ENCODE measurements at places on chromosomes 4 and X. TPM values are rescaled to one million over a fixed set of nuclear protein-coding genes. Genes with fewer than 3 reads are reported as not detected.
A peak's percentile ranks its signal among the peaks of the same experiment; 100 is the strongest.

UVSSA gene
- total RNA-seq, result 33.5 TPM

WDR13 gene
- total RNA-seq, result 112 TPM

DNA sequence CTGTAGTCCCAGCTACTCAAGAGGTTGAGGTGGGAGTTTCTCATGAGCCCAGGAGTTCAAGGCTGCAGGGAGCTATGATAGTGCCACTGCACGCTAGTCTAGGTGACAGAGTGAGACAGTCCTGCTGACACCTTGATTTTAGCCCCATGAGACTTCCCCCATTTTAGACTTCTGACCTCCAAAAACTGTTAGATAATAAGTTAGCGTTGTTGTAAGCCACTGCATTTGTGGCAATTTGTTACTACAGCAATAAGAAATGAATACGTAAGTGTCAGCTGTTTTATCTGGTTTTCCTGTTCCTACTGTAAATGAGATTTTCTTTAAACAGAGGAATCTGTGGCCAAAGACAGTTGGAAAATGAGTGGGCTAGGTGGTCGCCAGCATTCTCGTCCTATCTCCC is 83.9 kb downstream of the ARHGAP10 start:
- no peaks in the 10 kb centered on the region for H3K36me3 ChIP-seq
- no peaks in the 10 kb centered on the region for H3K27me3 ChIP-seq
- peaks cover 25% of the 10 kb centered on the region for H3K4me1 ChIP-seq

- no peak overlapping the region for H3K4me3 ChIP-seq
- H3K36me3 ChIP-seq, result peaks cover 4% of the 10 kb centered on the region
- H3K27me3 ChIP-seq, result no peaks in the 10 kb centered on the region
- DNase-seq, result no peak
- H3K4me1 ChIP-seq, result no peaks in the 10 kb centered on the region
Measured at GRCh38 chr4:112328734-112329130, 31.6 kb downstream of the ALPK1 start.

GRCh38 chr4:168540086-168540485 is 43.2 kb downstream of the PALLD start:
- no peaks in the 10 kb centered on the region for H3K4me1 ChIP-seq
- no peaks in the 10 kb centered on the region for H3K27me3 ChIP-seq
- no peaks in the 10 kb centered on the region for H3K36me3 ChIP-seq
- H3K4me3 ChIP-seq, result no peak overlapping the region

GRCh38 chr4:73612032-73612431 is 8.2 kb downstream of the RASSF6 start:
- H3K4me1 ChIP-seq, result peaks cover 3% of the 10 kb centered on the region
- no peaks in the 10 kb centered on the region for H3K36me3 ChIP-seq
- H3K4me3 ChIP-seq, result no peak overlapping the region
- no peak for DNase-seq

DNA sequence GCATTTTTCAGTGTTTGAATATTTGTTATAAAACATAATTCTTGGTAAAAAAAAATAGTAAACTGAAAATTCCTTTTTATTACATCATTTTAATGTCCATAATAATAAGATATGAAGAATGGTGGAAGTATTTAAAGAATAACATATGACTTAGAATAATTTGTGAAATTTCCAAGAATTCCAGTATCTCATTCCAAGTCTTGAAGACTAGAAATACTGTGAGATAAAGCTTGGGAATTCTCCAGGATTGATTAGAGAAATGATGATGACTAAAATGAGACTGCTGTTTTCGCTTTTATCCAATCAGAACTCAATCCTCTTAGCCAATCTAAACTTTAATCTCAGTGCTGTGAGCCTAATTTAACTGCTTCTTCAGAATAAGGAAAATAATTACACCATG is 184.2 kb upstream of the HCCS start:
- H3K4me1 ChIP-seq, result no peaks in the 10 kb centered on the region
- no peaks in the 10 kb centered on the region for H3K36me3 ChIP-seq
- H3K4me3 ChIP-seq, result no peak overlapping the region
- H3K27ac ChIP-seq, result no peak overlapping the region
- no peak for DNase-seq

DNA sequence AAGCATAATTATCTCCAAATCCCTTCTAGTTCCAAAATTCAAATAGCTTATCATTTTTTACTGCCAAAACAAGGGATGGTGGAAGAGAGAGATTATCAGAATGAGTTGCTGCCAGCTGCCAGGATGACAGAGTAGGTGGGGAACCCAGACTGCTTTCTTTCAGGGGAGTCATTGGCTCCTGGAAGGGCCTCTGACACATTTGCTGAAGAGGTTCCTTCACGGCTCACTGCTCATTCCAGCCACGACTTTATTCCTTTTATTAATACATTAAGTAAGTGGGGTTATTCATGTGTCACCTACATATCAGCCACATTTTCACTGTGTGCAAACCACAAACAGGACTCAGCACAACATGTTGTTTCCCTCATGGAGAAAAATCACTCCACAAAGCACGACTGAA is 12.7 kb upstream of the SMIM43 start:
- H3K4me1 ChIP-seq, result no peaks in the 10 kb centered on the region
- no peak overlapping the region for H3K4me3 ChIP-seq
- H3K27me3 ChIP-seq, result peaks cover 3% of the 10 kb centered on the region

GRCh38 chr4:154719087-154719486 is 24.7 kb upstream of the LRAT start:
- H3K27me3 ChIP-seq, result peaks cover under 1% of the 10 kb centered on the region
- no peaks in the 10 kb centered on the region for H3K36me3 ChIP-seq
- no peak for DNase-seq
- no peak overlapping the region for H3K4me3 ChIP-seq
- no peaks in the 10 kb centered on the region for H3K4me1 ChIP-seq
- H3K27ac ChIP-seq, result no peak overlapping the region

GRCh38 chr4:94410678-94411206 is 41.0 kb upstream of the PDLIM5 start:
- H3K36me3 ChIP-seq, result no peaks in the 10 kb centered on the region
- no peak overlapping the region for H3K4me3 ChIP-seq
- peak overlapping the region; percentile 67 for H3K27ac ChIP-seq
- DNase-seq, result peak; percentile 88
- peaks cover 7% of the 10 kb centered on the region for H3K4me1 ChIP-seq

DNA sequence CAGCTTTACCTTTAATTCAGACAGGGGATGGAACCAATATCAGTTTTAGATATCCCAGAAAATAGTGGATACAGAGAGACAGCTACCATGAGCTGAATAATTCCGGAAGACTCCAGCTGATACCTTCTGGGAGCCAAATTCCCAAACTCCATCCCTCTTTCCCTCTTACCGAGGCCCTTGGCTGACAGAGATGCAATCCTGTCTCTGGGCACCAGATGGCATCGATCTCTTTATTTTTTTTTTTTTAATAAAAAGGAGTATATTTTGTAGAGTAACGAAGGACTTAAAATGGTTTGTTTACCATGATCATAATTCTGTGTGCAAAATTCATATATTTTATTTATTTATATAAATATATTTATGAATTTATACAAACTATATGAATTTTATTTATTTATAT is 31.0 kb downstream of the RAB40A start:
- H3K36me3 ChIP-seq, result no peaks in the 10 kb centered on the region
- no peaks in the 10 kb centered on the region for H3K27me3 ChIP-seq
- no peaks in the 10 kb centered on the region for H3K4me1 ChIP-seq
- H3K27ac ChIP-seq, result no peak overlapping the region
